Ovary (tissue), 10 donors: ENCODE measurements at places on chromosomes 16 and 17. TPM values are rescaled to one million over a fixed set of nuclear protein-coding genes. Genes with fewer than 3 reads are reported as not detected.

GRCh38 chr16:11232852-11233726 is 22.9 kb downstream of the SOCS1 start:
- no peaks in the 10 kb centered on the region for H3K27me3 ChIP-seq
- no peak overlapping the region for H3K4me3 ChIP-seq
- DNase-seq = no peak
- no peaks in the 10 kb centered on the region for H3K36me3 ChIP-seq

- peak; percentile 75 for DNase-seq
- no peaks in the 10 kb centered on the region for H3K27me3 ChIP-seq
- H3K36me3 ChIP-seq = no peaks in the 10 kb centered on the region
- peaks cover 24% of the 10 kb centered on the region for H3K4me1 ChIP-seq
- no peak overlapping the region for H3K4me3 ChIP-seq
Measured at GRCh38 chr17:15436473-15437302, 30.7 kb downstream of the CDRT4 start.

DNA sequence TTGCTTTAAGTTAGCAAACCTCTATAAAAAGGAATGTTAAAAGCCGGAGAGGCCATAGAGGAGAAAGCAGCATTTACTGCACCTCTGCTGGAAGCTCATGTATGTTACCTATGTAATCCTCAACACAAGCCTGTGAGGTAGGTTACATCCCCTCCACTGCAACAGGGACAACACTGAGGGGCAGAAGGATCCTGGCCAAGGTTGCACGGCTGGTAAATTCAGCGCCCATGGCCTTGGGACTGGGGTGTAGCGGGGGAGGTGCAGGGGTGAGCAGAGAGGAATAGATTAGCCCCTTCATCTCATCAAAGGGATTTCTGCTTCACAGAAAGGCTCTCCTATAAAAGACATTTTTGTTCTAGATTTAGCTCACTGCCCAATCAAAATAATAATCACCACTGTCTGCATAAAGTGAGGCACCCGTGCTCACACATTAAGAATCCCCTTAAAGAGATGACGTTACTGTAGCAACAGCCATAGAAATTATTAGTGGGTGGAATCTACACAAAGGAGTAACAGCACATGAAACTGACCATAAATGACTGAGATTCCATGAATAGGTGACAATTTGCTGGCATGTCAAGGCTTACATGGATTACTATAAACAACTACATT is 3.3 kb downstream of the ZCCHC14 start:
- no peaks in the 10 kb centered on the region for H3K36me3 ChIP-seq
- H3K4me3 ChIP-seq = no peak overlapping the region
- peaks cover 22% of the 10 kb centered on the region for H3K4me1 ChIP-seq
- no peaks in the 10 kb centered on the region for H3K27me3 ChIP-seq
- DNase-seq = no peak

DNA sequence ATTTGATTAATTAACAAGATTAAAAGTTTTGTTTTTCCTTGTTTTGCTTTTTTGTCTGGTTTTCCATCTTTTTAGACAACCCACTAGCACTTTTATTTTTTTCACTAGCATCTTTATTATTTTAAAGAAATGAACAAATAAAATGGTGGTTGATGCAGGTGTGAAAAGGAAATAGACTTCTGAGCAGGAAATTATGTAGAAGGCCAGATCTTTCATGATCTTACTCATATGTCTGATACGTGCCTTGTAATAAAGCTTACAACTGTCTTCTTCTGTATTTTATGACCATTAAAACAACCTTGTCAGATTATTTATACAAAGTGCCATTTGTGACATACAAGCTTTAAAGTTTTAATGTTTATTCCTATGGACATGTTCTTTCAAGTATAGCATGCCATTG is 6.3 kb downstream of the SLFN12L start:
- no peak overlapping the region for H3K27ac ChIP-seq
- H3K4me3 ChIP-seq = no peak overlapping the region
- no peaks in the 10 kb centered on the region for H3K4me1 ChIP-seq
- DNase-seq = no peak
- H3K36me3 ChIP-seq = no peaks in the 10 kb centered on the region
- H3K27me3 ChIP-seq = no peaks in the 10 kb centered on the region

DNA sequence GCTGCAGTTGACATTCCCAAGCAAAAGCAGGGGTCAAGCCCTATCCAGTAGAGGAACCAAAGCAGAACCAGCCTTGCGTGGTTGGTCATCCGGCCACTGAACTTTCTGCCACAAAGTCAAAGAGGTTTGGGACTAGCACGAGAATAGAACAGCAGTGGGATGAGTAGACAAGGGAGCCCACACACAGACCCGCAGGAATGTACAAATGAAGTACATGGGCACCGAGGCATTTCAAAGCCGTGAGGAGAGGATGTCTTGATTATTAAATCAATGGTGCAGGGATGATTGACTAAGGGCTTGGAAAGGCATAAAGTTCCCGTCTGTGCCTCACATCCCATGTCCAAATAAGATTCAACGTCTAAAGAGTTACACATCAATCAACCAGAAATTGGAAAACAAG is 81.8 kb upstream of the TBC1D3K start:
- no peak overlapping the region for H3K4me3 ChIP-seq
- H3K36me3 ChIP-seq = no peaks in the 10 kb centered on the region
- H3K27me3 ChIP-seq = no peaks in the 10 kb centered on the region
- no peak overlapping the region for H3K27ac ChIP-seq
- no peaks in the 10 kb centered on the region for H3K4me1 ChIP-seq
- DNase-seq = no peak

- H3K4me1 ChIP-seq = peaks cover 4% of the 10 kb centered on the region
- H3K4me3 ChIP-seq = peak overlapping the region; percentile 95
- no peaks in the 10 kb centered on the region for H3K27me3 ChIP-seq
- no peak for DNase-seq
- H3K27ac ChIP-seq = peak overlapping the region; percentile 98
- no peaks in the 10 kb centered on the region for H3K36me3 ChIP-seq
Measured at GRCh38 chr16:56931271-56931891, 561 bp upstream of the HERPUD1 start.

DNA sequence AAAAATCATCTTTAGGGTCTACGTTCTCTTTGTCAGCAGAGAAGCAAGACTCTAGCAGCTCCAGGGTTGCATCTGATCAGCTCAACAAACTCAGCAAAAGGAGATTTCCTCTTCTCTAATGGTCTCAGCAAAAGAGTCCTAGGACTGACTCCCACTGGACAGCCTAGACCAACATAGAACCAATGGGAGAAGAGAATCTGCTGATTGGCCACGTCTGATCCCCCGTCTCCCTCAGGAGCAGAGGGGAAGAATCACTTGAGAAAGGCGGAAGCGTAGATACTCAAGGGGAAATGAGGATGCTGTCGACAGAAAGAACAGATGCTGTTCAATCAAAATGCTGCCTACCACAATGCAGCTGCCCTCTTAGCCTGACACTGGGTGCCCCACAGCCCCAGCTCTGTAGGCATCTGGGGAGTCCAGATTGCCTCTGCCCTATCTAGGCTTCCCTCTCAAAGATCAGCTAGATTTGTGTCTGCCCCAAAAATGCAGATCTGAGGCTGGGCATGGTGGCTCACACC is 31.5 kb upstream of the EMP2 start:
- no peaks in the 10 kb centered on the region for H3K27me3 ChIP-seq
- no peak for DNase-seq
- no peaks in the 10 kb centered on the region for H3K36me3 ChIP-seq
- H3K27ac ChIP-seq = no peak overlapping the region
- peaks cover 3% of the 10 kb centered on the region for H3K4me1 ChIP-seq

- H3K4me1 ChIP-seq = peaks cover 1% of the 10 kb centered on the region
- no peak for DNase-seq
- H3K27me3 ChIP-seq = no peaks in the 10 kb centered on the region
- H3K4me3 ChIP-seq = no peak overlapping the region
Measured at GRCh38 chr17:2018716-2019510, 6.2 kb downstream of the RTN4RL1 start.

DNA sequence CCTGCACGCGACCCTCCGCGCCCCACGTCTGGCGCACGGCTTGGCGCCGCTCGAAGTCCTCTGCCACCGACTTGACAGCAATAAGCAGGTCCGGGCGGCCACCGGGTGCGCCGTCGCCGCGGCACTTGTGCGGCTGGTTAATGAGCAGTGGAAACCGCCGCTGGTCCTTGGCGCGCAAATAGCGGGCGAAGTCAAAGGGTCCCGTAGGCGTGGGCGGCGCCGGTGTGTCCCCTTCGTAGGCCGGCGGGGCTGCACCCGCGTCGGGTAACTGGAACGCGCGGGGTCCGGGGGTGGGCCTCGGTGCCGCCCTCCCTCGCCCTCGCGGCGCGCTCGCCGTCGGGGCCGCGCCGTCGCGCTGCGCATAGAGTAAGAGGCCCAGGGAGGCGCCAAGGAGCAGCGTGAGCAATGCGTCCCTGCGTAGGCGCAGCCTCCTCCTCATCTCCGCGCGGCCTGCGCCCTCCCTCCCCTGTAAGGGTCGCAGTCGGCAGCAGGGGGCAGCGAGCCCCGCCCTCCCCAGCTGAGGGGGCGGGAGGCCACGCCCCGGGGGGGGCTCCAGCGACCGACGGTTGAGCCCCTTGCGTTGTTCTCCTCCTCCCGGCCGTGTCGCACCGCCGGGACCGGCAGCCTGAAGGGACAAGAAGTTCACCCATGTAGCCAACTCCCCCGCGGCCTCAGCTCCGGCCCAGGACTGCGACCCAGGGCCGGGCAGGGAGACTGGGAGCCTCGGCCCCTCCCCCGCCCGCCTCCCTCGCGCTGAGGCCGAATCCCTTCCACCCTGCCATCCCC is 558 bp downstream of the B3GNT9 start:
- H3K27me3 ChIP-seq = no peaks in the 10 kb centered on the region
- no peaks in the 10 kb centered on the region for H3K4me1 ChIP-seq

GRCh38 chr17:81309140-81309858 is 14.2 kb upstream of the SLC38A10 start:
- H3K27ac ChIP-seq = no peak overlapping the region
- no peak overlapping the region for H3K4me3 ChIP-seq
- no peak for DNase-seq
- H3K4me1 ChIP-seq = peaks cover 7% of the 10 kb centered on the region
- H3K27me3 ChIP-seq = no peaks in the 10 kb centered on the region

GRCh38 chr17:11278992-11279270 is 37.9 kb downstream of the SHISA6 start:
- no peak for DNase-seq
- H3K27me3 ChIP-seq = no peaks in the 10 kb centered on the region
- no peaks in the 10 kb centered on the region for H3K36me3 ChIP-seq
- no peak overlapping the region for H3K4me3 ChIP-seq

- no peak for DNase-seq
- H3K27me3 ChIP-seq = no peaks in the 10 kb centered on the region
- no peaks in the 10 kb centered on the region for H3K36me3 ChIP-seq
- H3K4me1 ChIP-seq = no peaks in the 10 kb centered on the region
Measured at GRCh38 chr16:46555951-46556350, 65.2 kb downstream of the SHCBP1 start.

DNA sequence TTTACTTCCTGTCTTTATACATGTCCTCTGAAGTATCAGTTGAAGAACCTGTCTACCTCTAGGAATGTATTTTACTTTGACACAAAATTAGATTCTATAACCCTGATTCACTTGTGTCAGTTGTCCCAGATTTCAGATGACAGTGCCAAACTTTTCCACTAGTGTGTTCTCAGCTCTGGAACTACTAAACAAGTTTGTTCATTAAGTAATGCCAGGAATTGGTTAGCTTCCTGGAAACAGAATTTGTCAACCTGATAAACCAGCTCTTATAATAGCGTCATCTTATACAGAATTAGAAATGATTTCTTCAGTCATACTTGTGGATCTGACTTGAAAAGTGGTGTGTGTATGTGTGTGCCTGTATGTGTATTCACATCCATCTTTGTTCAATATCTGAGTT is 7.4 kb downstream of the MAP3K3 start:
- H3K36me3 ChIP-seq = no peaks in the 10 kb centered on the region
- no peak for DNase-seq
- no peak overlapping the region for H3K27ac ChIP-seq
- no peaks in the 10 kb centered on the region for H3K27me3 ChIP-seq
- peaks cover 3% of the 10 kb centered on the region for H3K4me1 ChIP-seq

- H3K36me3 ChIP-seq = no peaks in the 10 kb centered on the region
- no peaks in the 10 kb centered on the region for H3K27me3 ChIP-seq
- no peak overlapping the region for H3K27ac ChIP-seq
- no peak for DNase-seq
Measured at GRCh38 chr17:40487371-40488020, 13.9 kb downstream of the TNS4 start.

The TVP23B gene
- 36.6 TPM for total RNA-seq

The ZDHHC7 gene
- 32.7 TPM for total RNA-seq

The PEMT gene
- total RNA-seq = 51.3 TPM

The PITPNM3 gene
- 68.7 TPM for total RNA-seq

The KRTAP9-8 gene
- total RNA-seq = not detected

The BORCS6 gene
- 5.5 TPM for total RNA-seq

The KDM6B gene
- 16.2 TPM for total RNA-seq

The CACNG1 gene
- not detected for total RNA-seq

The CCL8 gene
- 0.48 TPM for total RNA-seq

The KCNAB3 gene
- total RNA-seq = 0.48 TPM

The RNF135 gene
- 19.6 TPM for total RNA-seq
